ENCODE measurements at places on chromosomes 16 and 17. TPM values are rescaled to one million over a fixed set of nuclear protein-coding genes. Genes with fewer than 3 reads are reported as not detected.

GRCh38 chr16:47574091-47575054 lies 113.2 kb downstream of the PHKB start:
- no peaks in the 10 kb centered on the region for H3K27me3 ChIP-seq
- DNase-seq, result no peak
- H3K4me3 ChIP-seq, result no peak overlapping the region
- H3K36me3 ChIP-seq, result no peaks in the 10 kb centered on the region

DNA sequence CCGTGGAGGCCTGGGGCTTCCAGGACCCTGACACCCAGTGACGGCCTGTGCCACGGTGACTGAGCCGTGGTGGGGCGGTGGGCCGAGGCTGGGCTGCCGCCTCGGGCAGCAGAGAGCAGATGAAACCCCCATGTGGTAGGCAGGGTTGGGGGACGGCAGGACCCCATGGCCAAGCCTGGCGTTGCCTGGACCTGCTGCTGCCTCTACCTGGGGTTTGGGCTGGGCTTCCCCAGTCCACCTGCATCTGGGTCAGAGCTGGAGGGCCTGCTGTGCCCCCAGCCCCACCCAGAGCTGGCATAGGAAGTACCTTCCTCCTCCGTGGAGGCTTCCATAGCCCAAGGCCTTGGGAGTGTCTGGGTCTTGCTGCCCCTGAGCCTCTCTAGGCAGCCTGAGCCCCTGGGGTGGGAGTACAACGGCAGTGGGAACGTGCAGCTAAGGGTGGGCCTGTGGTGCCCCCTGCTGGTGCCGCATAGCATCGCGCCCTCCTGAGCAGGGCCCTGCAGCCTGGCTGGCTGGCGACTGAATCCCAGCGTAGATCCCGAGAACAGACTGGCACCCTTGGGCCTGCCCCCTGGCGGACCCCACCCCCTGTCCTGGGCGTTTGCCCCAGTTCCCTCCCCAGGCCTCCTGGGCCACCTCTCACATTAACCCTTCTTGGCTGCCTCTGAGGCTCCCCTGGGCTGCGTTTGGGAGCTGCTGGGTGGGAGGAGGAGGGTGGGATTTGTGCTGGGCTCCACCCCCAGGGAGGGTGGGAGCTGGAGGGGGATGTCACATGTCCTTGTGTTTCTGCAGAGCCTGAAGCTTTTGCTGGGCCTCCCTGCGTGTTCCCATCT lies 12.6 kb upstream of the ATP6V0C start:
- no peaks in the 10 kb centered on the region for H3K36me3 ChIP-seq
- H3K27ac ChIP-seq, result no peak overlapping the region
- H3K4me3 ChIP-seq, result peak overlapping the region; percentile 34
- H3K27me3 ChIP-seq, result no peaks in the 10 kb centered on the region
- peaks cover 36% of the 10 kb centered on the region for H3K4me1 ChIP-seq

GRCh38 chr16:87621550-87621829 lies 19.2 kb downstream of the JPH3 start:
- H3K36me3 ChIP-seq, result no peaks in the 10 kb centered on the region
- H3K4me3 ChIP-seq, result no peak overlapping the region
- H3K4me1 ChIP-seq, result no peaks in the 10 kb centered on the region
- H3K27me3 ChIP-seq, result peaks cover 12% of the 10 kb centered on the region
- H3K27ac ChIP-seq, result no peak overlapping the region
- no peak for DNase-seq

GRCh38 chr17:79505199-79505598 lies 105.7 kb downstream of the RBFOX3 start:
- H3K27ac ChIP-seq, result no peak overlapping the region
- no peaks in the 10 kb centered on the region for H3K27me3 ChIP-seq
- H3K4me3 ChIP-seq, result no peak overlapping the region
- no peaks in the 10 kb centered on the region for H3K4me1 ChIP-seq
- no peaks in the 10 kb centered on the region for H3K36me3 ChIP-seq

Gene ASGR1
- total RNA-seq, result not detected

Gene PDILT
- not detected for total RNA-seq

- peaks cover 5% of the 10 kb centered on the region for H3K36me3 ChIP-seq
- DNase-seq, result no peak
- no peaks in the 10 kb centered on the region for H3K4me1 ChIP-seq
- H3K27ac ChIP-seq, result no peak overlapping the region
Observed at GRCh38 chr17:35865412-35866340, 3.0 kb downstream of the HEATR9 start.

DNA sequence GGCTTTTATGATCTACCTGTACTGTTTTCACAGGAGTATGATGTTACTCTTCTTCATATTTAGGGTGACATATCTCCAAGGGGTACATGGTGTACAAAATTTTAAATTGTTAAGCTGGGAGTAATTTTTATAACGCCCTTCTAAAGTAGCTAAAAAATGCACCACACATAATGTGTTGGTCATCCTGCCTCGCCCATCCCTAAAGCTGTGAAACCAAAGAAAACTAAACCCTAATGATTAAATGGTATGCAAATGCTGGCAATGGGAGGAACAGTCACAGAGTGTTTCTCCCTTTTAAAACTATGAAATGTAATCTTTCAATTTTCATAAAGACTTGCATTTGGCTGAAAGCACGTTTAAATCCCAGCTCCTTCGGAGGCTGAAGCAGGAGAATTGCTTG lies 2.0 kb upstream of the KRT24 start:
- DNase-seq, result no peak
- H3K4me1 ChIP-seq, result no peaks in the 10 kb centered on the region
- no peaks in the 10 kb centered on the region for H3K27me3 ChIP-seq
- H3K27ac ChIP-seq, result no peak overlapping the region
- no peaks in the 10 kb centered on the region for H3K36me3 ChIP-seq
- H3K4me3 ChIP-seq, result no peak overlapping the region

Gene KIAA0753
- total RNA-seq, result 2.9 TPM

Gene CSF3
- total RNA-seq, result 0.30 TPM

GRCh38 chr16:58337090-58337444 lies 42.2 kb upstream of the PRSS54 start:
- H3K27ac ChIP-seq, result no peak overlapping the region
- H3K27me3 ChIP-seq, result no peaks in the 10 kb centered on the region
- DNase-seq, result no peak
- peak overlapping the region; percentile 48 for H3K4me3 ChIP-seq

- H3K27ac ChIP-seq, result no peak overlapping the region
- H3K36me3 ChIP-seq, result peaks cover 67% of the 10 kb centered on the region
- H3K4me3 ChIP-seq, result peak overlapping the region; percentile 76
- no peaks in the 10 kb centered on the region for H3K27me3 ChIP-seq
- DNase-seq, result no peak
- peaks cover 49% of the 10 kb centered on the region for H3K4me1 ChIP-seq
Observed at GRCh38 chr17:81916234-81917001, 1.6 kb downstream of the SIRT7 start.

GRCh38 chr17:59111539-59111938 lies 4.9 kb upstream of the TRIM37 start:
- peaks cover 21% of the 10 kb centered on the region for H3K36me3 ChIP-seq
- H3K4me3 ChIP-seq, result no peak overlapping the region
- H3K27me3 ChIP-seq, result no peaks in the 10 kb centered on the region
- DNase-seq, result no peak

- no peak for DNase-seq
- no peaks in the 10 kb centered on the region for H3K27me3 ChIP-seq
- no peaks in the 10 kb centered on the region for H3K36me3 ChIP-seq
- no peak overlapping the region for H3K4me3 ChIP-seq
Observed at GRCh38 chr16:8458481-8459046, 131.7 kb downstream of the TMEM114 start.

GRCh38 chr17:72110942-72111318 lies 9.9 kb upstream of the SOX9 start:
- H3K4me1 ChIP-seq, result no peaks in the 10 kb centered on the region
- no peak overlapping the region for H3K27ac ChIP-seq
- H3K4me3 ChIP-seq, result no peak overlapping the region
- DNase-seq, result no peak

- H3K36me3 ChIP-seq, result no peaks in the 10 kb centered on the region
- no peak overlapping the region for H3K27ac ChIP-seq
- peaks cover 6% of the 10 kb centered on the region for H3K27me3 ChIP-seq
- no peak overlapping the region for H3K4me3 ChIP-seq
Observed at GRCh38 chr16:84324434-84325262, 30.0 kb downstream of the WFDC1 start.

Gene KRT17
- not detected for total RNA-seq

DNA sequence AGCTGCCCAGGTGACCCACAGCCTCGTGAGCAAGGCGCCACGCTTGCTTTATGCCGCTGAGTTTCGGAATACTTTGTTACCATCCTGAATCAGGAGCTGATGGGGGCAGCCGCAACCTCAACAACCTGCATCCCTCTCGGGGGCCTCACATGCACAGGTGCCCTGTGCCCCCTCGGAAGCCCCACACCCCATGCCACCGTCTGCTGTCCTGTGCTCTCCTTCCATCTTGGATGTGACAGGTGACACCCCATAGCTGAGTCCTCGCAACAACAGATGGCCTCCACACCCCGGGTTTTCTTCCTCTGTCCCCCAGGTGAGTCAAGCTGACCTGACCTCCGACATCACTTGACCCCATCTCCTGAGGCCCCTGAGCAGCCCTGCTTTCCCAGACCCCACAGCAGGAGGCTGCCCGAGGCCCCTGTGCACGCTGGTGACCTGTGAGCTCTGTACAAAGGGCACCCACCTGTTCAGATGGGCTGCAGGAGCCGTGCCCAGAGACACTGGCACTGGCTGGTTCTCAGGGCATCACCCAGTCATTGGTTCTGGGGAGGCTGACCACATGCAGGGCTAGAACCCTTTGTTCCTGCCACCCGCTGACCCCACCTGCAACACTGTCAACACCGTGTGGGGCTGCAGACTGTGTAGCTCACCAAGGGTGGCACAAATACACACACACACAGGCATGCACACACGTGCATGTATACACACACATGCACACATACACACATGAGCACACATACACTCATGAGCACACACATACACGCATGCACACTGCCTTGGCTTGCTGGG lies 57.7 kb downstream of the RMI2 start:
- DNase-seq, result no peak
- H3K36me3 ChIP-seq, result no peaks in the 10 kb centered on the region
- no peaks in the 10 kb centered on the region for H3K27me3 ChIP-seq

DNA sequence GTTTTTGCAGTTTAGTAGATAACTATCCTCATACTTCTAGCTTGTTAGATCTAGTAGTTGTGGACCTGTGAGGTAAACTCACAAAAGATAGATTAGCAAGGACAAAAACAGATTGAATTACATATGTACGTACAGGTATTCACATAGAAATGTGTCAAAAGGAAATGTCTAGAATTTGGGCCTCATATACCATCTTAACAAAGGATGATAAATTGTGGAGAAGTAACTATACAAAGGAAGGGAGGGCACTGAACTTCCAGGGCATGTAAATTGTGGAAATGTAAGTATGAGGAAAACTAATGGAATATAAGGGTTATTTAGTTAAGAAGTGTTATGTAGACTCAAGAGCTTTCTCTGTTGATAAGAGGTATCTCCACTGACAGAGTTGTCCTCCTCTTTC lies 477.3 kb downstream of the KCNJ2 start:
- H3K4me3 ChIP-seq, result no peak overlapping the region
- no peaks in the 10 kb centered on the region for H3K4me1 ChIP-seq
- H3K36me3 ChIP-seq, result no peaks in the 10 kb centered on the region
- no peak for DNase-seq

- H3K4me1 ChIP-seq, result no peaks in the 10 kb centered on the region
- H3K36me3 ChIP-seq, result no peaks in the 10 kb centered on the region
- no peak for DNase-seq
- H3K4me3 ChIP-seq, result no peak overlapping the region
Observed at GRCh38 chr17:34154961-34155730, 99.9 kb upstream of the CCL2 start.

Gene TBC1D3B
- 5.6 TPM for total RNA-seq

Data from psoas muscle (tissue), 8 donors.